ENCODE measurements at places on chromosomes 16 and 17. TPM values are rescaled to one million over a fixed set of nuclear protein-coding genes. Genes with fewer than 3 reads are reported as not detected.
A peak's percentile ranks its signal among the peaks of the same experiment; 100 is the strongest.

The RND2 gene
- total RNA-seq, result 0.38 TPM

The ABI3 gene
- total RNA-seq, result not detected

The C17orf100 gene
- 0.13 TPM for total RNA-seq

The SLC6A2 gene
- 0.26 TPM for total RNA-seq

The CCL18 gene
- total RNA-seq, result under 0.01 TPM

The PAM16 gene
- 54.8 TPM for total RNA-seq

The TEX19 gene
- total RNA-seq, result not detected

- DNase-seq, result no peak
Observed at GRCh38 chr16:67963662-67964321, 4.6 kb downstream of the SLC12A4 start.

DNA sequence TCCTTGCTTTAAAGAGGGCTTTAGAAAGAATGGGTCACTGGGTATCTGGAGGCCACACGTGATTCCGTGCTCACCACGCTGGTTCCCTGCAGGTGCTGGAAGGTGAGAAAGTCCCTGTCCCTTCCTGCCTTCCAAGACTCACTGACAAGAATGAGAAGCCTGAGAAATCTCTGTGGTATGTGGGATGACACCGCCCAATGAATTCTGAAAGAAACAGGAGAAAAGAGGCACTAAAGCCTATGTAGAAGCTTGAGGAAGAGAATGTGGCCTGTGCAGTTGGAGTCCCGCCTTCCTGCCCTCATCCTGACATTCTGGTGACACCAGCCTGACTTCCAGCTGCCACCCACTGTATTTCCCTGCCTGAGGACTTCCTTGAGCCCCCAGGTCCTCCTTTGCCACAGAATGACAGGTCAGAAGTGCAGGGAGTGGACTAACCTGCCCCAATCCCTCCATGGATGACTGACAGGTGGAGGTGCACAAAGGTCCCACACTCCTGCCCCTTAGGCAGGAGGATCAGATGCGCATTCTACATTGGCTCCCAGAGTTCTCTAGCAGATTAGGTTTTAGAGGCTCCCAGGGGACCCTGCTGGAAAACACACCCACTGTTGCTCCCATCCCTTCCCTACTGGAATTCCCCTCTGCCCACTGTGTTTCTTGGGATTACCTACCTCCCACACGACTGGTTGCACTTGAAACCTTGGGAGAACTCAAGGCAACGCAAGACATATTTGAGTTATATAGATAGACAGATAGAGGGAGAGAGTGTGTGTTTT lies 38.6 kb upstream of the TENT4B start:
- peak; percentile 10 for DNase-seq

DNA sequence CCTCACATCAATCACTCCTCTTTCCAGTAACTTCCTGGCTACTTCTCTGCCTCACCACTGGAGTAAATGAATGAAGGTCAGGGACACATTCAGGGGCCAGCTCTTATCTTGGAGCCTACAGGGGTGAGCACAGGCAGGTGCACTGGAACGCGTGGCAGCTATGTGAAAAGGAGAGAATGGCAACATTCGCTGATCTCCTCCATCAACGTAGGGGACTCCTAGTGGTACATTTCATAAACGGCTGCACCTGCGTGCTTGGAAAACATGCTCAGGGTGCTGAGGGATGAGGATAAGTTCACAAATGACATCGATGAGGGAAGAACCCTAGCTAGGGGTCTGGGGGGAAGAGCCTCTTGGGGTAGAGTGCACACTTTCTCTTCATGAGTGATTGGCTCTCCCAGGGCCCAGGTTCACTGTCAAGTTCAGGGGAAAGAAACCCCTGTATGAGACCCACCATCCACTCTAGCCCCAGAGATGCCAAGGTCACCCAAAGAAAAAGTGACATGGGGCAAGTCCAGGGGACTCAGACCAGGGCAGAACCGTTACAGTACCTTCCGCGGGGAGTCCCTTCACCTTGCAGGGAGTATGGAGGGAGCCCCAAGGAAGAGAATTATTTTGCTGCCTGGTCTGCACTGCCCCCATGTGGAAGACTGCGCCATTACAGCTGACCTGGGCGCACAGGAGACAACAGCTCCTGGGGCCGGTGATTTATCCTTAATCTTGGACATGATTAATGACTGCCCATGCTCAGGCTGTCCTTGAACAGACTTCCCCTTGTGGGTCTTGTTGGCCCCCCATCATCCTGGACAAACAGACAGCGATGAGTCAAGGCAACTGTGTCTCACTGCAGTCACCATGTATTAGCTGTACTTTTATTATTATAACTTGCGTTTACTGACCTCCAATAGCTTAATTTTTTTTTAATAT lies 30.1 kb downstream of the VAC14 start:
- DNase-seq, result peak; percentile 48

GRCh38 chr16:49760815-49761214 lies 95.1 kb downstream of the ZNF423 start:
- DNase-seq, result no peak

DNA sequence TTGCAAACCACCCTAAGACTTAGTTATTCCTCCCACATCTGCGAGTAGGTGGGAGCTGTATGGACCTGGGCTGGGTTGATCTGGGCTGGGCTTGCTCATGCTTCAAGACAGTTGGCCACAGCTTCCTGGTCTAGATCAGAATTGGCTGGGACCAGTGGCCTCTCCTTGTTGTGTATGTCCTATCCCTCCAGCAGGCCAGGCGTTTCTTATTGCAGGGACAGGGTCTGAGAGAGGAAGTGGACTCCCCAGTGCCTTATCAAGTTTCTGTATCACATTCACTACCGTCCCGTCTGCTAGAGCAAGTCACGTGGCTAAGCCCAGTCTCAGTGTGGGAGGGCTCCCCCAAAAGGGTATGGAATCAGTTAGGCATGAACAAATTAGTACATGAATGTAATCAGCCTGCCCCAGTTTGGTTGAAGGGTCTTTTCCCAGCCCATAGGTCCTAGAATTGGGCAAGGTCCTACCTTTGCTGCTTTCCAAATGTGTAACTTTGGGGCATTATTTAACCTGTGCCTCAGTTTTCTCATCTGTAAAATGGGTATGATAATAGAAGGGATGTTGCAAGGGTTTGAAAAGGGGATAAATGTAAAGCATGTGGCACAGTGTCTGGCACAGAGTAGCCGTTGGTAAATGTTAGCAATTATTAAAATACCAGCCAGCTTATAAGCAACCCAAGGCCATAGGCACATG lies 36.0 kb downstream of the NKD1 start:
- DNase-seq, result no peak

DNA sequence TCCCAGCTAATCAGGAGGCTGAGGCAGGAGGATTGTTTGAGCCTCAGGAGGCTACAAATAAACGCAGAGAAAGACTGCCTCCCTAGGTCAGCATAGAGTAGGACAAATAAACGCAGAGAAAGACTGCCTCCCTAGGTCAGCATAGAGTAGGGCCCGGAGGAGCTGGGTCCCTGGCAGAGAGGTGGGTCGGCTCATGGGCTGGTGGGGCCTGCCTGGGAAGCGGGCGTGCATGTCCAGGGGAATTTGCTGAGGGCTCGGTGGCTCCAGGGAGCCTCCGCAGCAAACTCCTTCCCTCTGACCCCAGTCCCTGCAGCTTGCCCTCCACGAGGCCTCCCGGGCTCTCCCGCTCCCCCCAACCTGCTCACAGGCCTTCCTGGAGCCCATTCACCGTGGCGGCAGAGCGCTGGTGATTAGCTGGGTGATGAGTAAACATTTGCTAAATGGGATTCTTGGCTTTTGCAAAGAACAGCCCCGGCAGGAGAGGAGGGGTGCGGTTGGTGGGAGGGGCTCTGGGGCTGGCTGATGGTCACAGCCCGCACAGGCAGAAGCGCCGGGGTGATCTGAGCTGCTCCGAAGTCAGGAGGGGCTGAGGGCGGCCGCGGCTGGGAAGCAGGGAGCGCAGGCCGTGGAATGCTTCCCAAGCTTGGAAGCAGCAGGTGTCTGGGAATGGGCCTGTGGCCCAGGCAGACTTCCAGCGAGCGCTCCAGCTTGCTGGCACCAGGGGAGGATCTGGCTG lies 93.1 kb downstream of the RTN4RL1 start:
- DNase-seq, result peak; percentile 35

- DNase-seq, result no peak
Observed at GRCh38 chr17:2138761-2139160, 83.9 kb downstream of the HIC1 start.

DNA sequence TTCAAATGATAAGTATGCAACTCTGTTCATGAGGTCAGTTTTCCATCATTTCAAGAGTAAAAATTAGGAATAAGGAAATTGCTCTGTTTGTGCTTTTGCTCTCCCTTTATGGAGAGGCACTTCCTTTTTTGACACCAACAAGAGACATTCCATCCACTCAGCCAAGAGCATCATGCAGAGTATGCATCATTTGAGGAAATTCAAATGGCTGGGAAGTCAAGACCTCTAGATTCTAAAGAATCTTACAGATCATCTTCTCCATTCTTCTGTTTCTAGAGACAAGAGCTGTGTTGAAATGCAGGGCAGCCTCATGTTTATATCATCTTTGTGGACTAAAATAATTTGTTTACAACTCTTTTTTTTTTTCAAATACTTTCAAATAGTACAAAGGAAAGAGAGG lies 669.4 kb downstream of the CDH11 start:
- no peak for DNase-seq

DNA sequence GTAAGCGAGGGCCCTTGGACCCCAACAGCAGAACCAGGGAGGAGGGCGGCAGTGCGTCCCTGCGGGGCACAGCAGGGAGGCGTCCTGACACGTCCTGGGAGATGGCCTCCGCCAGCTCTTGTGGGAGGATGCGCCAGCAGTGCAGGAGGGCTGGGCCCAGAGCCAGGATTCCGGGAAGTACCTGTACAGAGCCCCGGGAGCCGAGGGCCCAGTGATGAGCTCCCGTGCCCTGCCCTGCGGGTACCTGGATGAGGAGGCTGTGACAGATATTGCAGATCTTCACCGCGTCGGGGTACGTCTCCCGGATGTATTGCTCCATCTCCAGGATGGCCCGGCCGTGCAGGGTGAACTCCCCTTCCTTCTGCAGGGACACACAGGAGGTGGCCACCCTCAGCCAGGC lies 23.1 kb downstream of the KDM8 start:
- peak; percentile 43 for DNase-seq

DNA sequence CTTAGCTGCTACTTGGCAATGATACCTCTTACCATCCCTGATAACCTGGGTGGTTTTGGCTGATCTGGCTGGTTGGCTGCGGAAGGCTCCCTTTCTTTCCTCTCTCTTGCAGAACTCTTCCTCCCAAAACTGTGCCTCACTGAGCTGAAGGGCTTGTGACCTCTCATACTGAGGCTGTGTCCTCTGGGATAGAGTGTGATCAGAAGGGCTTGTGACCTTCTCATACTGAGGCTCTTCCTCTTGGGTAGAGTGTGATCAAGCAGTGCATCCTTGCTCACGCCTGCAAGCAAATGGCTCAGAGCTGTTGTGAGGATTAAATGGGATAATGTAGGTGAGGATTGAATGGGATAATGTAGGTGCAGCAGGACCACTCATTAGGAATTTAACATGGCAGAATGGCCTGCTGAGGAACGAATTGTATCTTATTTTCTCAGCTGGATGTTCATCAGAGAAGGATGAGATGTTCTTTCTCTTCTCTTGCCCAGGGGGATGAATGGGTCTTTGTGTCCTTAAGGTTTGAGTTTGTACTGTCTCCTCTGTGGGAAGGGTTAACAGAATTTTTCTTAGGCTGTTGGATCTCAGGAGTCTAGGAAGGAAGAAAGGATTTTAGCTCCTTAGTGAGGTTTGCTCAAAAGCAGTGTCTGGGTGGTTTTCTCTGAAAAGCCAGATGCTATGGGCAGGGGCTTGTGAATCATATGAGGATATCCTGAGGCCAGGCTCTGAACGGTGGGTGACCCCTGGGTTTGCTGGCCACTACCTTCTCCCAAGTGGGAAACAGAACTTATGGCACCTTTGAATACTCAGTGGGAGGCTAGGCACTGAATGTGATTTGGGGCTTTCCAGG lies 130.0 kb upstream of the HS3ST2 start:
- DNase-seq, result no peak

GRCh38 chr17:351875-352420 lies 659 bp downstream of the RPH3AL start:
- no peak for DNase-seq

- DNase-seq, result no peak
Observed at GRCh38 chr16:3904875-3905274, 24.4 kb upstream of the CREBBP start.

- DNase-seq, result no peak
Observed at GRCh38 chr16:4679156-4679849, 14.1 kb upstream of the NUDT16L1 start.

DNA sequence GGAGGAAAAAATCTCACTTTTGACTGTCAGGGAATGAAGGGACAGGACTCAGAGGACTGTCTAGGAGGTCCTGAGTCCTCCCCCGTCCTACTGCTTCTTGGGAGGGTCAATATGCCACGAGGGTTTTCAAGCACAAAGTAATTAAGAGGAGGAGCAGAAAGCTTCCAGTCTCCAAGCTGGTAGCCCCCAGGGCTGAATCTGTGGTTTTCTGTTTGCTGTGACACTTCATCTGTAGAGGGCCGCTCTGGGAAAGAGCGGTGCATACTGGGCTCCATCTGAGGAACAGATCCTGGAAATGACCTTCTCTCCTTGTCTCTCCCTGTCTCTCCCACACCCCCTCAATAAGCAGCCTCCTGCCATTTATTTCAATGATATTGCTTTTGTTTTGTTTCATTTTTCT lies 180.1 kb upstream of the SDK2 start:
- no peak for DNase-seq

DNA sequence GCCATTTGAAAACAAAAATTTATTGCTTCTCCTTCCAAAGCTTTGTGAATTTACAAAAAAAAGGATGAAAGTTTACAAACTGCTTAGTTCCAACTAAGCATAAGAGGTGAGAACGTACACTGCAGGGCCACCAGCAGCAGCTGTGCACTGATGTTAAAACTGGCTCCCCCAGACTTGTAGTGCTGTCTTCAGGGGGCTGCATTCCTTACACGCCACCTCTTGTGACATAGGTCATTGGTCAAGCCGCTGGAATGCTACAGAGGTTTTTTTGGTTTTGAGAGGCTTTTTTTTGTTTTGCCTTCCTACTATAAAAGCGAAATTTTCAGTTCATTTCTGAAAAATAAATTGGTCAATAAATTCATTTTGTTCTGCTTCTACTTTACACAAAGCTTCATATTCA lies 6.9 kb downstream of the IFT20 start:
- DNase-seq, result no peak
